ENCODE measurements at places on chromosomes 16 and 17. TPM values are rescaled to one million over a fixed set of nuclear protein-coding genes. Genes with fewer than 3 reads are reported as not detected.

PRKAR1A gene
- 733 TPM for total RNA-seq

ALDH3A1 gene
- not detected for total RNA-seq

PPP1R1B gene
- total RNA-seq = 0.36 TPM

RNU2-1 gene
- total RNA-seq = 5,474 TPM
